Stimulated activated CD8-positive, alpha-beta memory T cell treated with anti-CD3 and anti-CD28 coated beads, Interleukin-7, amount 100 ng/mL, for 1 hour (primary cell): ENCODE measurements at places on chromosomes 12 and 14.

DNA sequence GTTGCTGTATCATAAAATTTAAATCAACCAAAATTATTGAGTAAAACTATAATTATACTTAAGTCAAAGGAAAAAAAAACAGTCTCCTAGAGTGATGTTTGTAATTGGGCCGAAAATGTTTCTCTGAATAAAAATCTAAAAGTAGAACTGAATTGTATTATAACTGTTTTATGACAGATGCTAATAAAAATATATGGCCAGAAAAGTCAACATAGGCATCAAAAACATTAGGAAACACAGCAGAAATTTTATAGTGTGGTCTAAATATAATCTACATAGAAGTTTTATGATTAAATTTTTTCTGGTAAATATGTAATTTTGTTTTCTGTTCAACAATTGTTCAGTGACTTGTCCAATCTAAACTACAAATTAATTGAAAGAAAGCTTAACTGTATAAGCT, 277.8 kb downstream of the ALX1 start:
- DNase-seq, result no peak

DNA sequence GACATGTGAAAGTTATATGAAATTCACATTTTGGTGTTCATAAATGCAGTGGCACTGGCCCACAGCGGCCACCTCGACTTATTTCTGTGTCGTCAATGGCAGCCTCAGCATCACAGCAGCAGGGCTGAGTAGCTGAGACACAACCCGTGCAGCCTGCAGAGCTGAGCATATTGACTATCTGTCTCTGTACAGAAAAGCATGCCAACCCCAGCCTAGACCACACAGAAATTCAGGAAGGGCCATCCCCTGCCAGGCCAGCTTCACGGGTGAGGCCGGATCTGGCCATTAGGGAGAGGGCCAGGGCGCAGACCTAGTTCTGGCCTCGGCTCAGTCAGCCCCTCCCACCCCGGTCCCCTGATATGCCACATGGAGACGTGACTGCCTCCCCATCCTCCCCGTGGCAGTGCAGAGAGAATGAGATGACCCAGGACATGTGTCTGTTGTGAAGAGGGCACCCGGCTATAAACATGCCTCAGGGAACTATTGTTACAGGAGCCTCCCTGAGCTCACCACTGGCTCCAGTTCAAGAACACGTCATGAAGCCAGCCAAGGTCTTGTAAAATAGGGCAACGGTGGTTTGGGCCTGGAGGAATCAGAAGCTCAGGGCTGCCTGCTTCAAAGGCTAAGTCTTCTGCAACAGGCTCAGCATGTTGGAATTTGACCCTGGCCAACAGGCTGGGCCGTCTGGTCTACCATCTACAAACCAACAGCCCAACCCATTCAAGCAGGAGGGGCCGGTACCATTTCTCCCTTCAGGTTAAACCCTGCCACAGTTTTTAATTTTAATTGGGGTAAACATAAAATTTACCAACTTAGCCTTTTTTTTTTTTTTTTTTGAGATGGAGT, 25.5 kb downstream of the SCARB1 start:
- DNase-seq, result no peak

- no peak for DNase-seq
These were observed 164.7 kb downstream of the SSPN start for GRCh38 chr12:26360062-26360461.

- DNase-seq, result no peak
These were observed 77.9 kb downstream of the SLC25A21 start for GRCh38 chr14:37094502-37094901.

DNA sequence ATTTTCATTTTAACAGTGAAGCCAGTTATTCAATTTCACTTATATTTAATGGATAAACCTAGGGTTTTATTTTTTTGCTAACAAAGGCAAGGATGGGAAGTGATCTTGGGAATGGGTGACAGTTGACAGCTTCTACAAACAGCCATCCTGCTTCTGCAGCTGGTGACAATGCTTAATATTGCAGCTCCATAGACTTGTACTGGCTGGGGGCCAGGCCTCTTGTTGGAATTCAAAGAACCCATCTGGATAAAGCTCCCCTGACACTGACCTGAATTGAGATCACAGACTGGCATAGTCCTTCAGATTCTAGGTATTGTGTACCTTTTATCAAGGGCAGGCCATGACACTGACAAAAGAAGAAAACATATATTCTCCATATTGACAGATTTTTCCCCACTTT, 664.6 kb upstream of the FOXG1 start:
- no peak for DNase-seq

DNA sequence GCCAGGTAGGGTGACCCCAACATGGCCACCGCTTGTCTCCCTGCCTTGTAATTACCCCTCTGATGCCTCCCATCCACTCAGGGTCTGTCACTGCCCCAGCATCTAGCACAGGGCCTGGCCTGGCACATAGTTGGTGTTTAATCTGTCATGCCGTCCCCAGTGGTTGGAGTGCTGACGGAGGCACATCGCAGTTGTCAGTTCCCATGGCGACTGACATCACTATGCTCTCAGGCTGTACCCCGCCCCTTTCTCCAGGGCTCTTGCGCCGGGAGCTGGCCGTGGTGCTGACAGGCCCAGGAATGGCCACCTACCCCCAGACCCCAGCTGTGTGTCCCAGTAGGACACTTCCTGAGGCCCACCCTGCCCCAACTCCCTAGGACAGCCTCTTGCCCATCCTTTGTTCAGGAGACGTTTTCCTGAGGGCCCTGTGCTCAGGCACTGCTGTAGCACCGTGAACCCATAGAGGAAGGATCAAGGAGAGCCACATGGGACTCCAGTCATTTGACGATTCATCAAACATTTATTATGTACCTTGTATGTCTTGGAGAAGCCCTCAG, 23.0 kb downstream of the FAM222A start:
- no peak for DNase-seq

GRCh38 chr12:26226629-26227360, 31.4 kb downstream of the SSPN start:
- DNase-seq, result no peak

GRCh38 chr14:79631276-79631675, 580.0 kb downstream of the DIO2 start:
- DNase-seq, result no peak

GRCh38 chr14:103281496-103282231, 52.4 kb upstream of the EIF5 start:
- DNase-seq, result no peak

GRCh38 chr14:53103636-53104340, 49.3 kb downstream of the DDHD1 start:
- no peak for DNase-seq

DNA sequence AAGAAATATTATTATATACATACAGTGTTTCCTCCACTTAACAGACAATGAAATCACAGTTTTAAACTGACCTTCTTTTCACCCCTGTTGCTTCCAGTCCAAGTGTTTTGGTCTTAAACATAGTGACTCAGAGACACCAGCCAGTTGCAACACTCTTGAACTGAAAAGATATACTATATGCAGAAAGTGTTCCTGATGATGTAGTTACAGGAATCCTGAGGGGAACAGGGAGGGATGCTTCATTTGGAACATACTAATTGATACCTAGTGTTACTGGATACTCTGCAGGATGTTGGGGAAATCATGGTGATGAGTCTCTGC, 420.8 kb downstream of the CCDC91 start:
- DNase-seq, result no peak

DNA sequence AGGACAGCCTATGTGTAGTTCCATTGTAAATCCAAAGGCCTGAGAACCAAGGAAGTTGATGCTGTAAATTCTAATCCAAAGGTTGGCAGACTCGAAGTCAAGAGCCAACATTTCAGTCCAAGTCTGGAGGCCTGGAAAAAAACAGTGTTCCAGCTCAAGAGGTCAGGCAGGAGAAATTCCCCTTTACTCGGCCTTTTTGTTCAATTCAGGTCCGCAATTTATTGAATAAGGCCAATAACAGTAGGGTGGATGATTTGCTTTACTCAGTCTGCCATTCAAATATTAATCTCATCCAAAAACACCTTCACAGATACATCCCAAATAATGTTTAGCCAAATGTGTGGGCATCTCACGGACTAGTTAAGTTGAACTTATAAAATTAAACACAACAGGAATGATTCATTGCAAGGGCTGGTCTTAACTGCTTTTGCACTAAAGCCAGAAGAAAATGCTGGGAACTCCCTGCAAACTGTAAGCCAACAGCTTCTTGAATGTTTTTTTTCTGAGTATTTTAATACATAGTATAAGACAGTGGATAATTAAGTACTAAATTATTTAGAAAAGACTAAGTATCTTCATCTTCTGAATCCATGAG, 197.4 kb upstream of the GARIN6 start:
- DNase-seq, result no peak

- DNase-seq, result no peak
These were observed 898.1 kb downstream of the GALC start for GRCh38 chr14:87094913-87095312.

DNA sequence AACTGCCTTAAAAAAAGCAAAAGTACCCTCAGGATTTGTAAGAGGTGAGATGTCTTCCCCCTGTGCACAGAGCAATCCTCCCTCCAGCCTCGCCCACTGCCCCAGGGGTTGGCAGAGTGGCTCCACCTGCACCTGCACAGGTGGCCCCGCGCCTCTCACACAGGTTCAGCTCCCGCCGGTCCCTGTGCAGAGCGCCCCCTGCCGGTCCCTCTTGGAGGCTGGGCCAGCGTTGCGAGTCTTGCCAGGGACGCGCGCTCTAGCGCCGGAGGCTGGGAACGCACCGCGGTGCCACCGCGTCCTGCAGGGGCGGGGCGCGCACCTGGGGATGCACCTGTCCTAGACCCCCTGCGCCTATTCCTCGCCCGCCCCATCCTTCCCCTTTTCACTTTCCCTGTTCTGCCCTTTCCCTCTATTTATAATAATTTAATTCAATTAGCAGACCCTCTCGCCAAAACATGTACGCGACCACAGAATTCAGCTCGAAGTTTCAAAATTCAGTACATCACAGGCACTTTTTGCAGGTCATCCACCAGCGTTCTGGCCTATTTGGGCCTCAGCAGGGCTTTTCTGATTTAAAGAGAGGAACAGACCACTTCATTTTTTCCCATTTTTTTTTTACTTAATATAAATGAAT, 618.6 kb downstream of the AACS start:
- no peak for DNase-seq

GRCh38 chr14:91175291-91176201, 61.7 kb downstream of the DGLUCY start:
- DNase-seq, result no peak

DNA sequence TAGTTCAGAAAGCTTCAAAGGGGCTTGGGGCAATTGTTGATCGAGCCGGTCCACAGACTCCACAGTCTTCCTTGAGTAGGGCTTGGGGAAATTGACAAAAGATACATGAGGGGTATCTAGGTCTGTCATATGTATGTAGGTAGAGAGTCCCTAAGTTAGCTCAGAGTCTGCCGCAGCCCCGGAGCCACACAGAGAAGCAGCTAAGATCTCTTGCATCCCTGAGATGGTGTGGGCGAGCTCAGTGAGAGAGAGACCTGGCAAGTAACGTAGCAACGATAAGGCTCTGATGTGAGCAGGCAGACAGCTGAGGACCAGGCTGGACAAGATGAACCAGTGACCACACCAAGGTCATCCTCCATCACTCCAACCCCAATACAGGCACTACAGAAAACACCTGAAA, 297.6 kb downstream of the TMEM132D start:
- DNase-seq, result no peak

- no peak for DNase-seq
These were observed 156.9 kb downstream of the CAND1 start for GRCh38 chr12:67426067-67426466.

- DNase-seq, result no peak
These were observed 583.9 kb downstream of the NRXN3 start for GRCh38 chr14:78754059-78754458.

- DNase-seq, result no peak
These were observed 304.7 kb upstream of the SYT1 start for GRCh38 chr12:78559886-78560285.

GRCh38 chr14:75220156-75220555, 43.7 kb upstream of the TMED10 start:
- no peak for DNase-seq

DNA sequence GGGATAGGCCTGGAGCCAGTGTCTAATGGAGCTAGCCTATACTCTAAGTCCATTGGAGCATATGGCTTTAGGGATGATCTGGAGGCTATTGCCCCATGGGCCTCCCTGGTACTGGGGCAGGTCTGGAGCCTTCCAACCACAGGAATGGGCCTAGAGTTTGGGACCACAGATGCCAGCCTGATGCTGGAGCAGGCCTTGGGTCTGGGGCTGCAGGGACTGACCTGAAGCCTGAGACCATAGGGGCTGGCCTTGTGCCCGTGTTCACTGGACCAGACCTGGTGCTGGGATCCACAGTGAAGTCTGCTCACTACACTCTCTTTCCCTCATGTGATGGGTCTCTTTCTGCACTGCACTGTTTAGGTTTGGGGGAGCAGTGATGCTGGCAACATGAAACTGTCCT, 95.0 kb downstream of the KLHL28 start:
- no peak for DNase-seq

GRCh38 chr12:5694759-5695409, 250.2 kb downstream of the ANO2 start:
- DNase-seq, result no peak

DNA sequence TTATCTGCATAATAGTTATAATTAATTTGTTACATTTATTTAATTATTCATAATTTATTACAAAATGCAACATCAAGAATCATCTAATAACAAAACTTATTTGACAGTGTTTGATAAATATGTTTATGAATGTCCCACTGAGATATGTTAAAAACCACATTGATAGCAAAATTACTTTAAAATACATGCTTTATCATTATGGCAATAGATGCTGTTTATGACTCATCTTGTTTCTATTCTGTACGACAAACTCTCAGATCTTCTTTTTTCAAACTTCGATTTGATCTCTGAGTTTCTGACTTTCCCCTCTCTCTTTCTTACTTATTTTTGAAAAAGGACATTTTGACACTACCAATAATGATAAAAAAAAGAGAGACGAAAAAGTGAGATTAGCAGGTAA, 56.8 kb upstream of the LRRK2 start:
- DNase-seq, result no peak

DNA sequence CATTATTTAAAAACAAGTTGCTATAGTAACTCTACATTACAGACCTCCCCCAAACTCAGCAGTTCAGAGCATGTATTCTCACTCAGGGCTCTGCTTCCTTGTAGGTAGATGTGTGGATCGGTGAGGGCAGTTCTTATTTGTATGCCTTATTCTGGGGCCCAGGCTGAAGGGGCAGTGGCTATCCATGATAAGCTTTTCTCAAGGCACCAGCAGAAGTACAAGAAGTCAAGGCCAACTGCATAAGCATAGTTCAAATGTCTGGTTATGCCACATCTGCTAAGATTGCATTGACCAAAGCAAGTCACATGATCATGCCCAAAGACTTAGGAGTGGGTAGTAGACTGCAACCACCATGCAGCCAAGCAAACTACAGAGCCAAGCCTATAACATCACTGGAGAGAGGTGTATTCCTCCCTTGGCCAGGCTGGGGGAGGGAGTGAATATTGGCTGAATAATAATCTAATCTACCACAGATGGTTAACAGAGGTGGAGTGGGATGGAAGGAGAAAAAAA, 4.6 kb downstream of the PSEN1 start:
- no peak for DNase-seq

- no peak for DNase-seq
These were observed 12.1 kb downstream of the SPTSSA start for GRCh38 chr14:34449819-34450541.
